CD4-positive, alpha-beta T cell treated with Interleukin-1 beta for 1 hour (primary cell): ENCODE measurements at places on chromosomes 12 and 14.

GRCh38 chr14:60134702-60135101 is 30.5 kb downstream of the DHRS7 start:
- DNase-seq = no peak

GRCh38 chr12:69039911-69040310 is 106.9 kb upstream of the CPM start:
- DNase-seq = peak; percentile 7

DNA sequence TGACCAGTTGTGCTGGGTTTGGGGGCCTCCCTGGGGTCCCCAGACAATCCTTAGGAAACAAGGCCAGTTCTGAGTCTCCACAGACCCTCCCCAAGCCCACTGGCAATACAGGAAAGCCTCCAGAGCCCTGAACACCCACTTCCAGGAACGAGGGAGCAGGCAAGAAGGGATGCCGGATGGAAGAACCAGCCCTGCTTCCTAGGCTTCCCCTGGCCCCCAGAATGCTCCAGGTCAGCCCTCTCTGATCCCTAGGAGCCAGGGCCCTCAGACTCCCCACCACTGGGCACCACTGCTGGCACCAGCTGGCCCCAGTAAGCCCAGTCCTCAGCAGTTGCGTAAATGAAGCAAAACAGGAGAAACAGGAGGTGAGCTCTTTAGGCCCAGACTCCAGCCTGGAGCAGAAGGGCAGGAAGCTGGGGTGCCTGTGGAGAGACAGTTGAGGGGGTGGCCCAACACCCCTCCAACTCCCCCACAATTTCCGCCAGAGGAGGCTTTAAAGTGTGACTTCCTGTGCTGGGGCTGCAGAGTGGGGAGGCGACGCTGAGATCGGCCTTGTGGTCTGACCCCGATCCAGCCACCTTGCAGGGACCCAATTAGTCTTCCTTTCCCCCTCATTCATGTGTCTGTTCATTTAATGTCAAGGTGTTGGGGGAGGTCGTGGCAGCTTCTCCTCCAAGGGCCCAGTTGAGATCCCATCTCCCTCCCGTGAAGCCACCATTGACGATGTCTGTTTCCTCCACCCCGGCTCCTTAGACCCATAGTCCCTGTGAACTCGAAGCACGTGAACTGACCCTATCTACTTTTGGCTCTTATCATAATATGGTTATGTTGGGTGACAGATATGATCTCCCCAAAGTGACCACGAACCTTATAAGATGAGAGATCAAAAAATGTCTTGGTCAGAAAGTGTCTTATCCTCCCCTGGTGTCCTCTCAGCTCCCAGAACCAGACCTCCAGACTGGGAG is 4.7 kb downstream of the TNFRSF1A start:
- peak; percentile 65 for DNase-seq

DNA sequence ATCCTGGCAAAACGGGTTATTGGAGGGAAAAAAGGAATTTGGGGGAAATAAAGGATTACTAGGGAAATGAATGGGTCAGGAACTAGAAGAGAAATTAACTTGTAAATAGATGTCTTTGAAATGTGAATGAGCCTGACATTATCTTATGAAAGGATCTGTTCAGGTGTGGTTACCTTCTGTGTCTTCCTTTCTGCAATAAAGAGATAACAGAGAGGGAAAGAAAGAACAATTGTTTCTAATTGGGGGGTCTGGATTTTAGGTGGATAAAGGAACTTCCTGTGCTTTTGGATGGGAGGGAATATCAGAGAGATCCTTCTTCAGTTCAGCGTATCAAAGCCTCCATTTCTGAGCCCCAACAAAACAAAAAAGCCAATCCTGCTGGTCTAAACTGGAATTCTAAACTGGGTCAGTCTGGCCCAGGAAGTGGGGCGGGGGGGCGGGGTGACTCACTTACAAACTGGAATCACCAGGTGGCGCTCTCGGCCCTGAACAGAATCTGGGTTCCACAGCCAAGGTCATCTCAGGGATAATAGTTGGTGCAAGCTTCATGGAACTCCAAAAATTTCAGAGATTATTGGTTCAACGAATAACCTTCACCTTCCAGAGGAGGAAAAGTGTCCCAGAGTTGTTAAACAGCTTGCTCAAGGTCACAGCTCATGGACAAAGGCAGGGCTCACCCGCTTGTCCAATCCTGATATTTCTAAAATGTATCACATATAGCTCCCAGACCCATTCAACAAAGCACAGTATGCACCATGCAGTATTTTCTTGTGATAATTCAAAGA is 15.2 kb upstream of the PEBP1 start:
- DNase-seq = peak; percentile 54

GRCh38 chr12:122789637-122790036 is 15.3 kb downstream of the CCDC62 start:
- DNase-seq = no peak

- DNase-seq = no peak
Measured at GRCh38 chr14:71169861-71170260, 262.6 kb downstream of the PCNX1 start.
